Hepatocyte (in vitro differentiated cells): ENCODE measurements at places on chromosomes 13 and 19.

DNA sequence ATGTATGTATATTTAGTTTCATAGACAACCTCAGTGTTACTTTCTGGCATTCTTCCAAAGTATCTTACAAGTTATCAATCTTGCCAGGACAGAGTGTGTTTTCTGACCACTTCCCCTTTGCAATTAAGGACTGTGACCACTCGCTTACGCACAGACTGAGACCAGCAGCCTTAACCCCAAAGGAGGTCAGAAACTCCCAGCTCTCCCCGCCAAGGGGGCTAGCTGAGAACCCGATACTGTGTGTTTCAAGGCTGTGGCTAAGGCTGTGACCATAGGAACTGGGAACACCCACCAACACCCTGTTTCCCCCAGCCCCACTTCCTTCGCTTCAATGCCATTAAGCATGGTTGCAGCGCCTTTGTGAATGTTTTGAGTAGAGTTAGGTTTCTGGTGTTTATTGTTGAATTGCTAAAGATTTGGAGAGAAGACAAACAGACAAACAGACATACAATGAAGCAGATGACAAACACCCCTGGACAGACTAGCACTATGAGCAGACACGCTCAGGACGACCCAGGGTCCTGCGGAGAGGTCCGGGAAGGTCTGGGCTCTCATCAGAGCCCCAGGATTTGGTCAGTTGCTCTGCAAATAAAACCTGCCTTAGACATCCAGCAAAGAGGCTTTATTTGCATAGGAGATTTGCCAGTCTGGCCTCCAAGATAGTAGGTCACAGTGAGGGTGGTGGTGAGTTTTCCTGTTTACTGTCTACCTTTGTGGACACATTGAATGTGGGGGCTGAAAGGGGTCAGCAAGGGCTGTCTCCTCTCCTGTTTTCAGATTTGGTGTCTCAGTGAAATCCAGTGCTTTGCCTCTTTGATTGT, 25.0 kb upstream of the TNFSF11 start:
- no peak for DNase-seq
- H3K27me3 ChIP-seq: no peaks in the 10 kb centered on the region
- H3K36me3 ChIP-seq: no peaks in the 10 kb centered on the region
- peaks cover 13% of the 10 kb centered on the region for H3K4me1 ChIP-seq
- no peak overlapping the region for H3K27ac ChIP-seq

DNA sequence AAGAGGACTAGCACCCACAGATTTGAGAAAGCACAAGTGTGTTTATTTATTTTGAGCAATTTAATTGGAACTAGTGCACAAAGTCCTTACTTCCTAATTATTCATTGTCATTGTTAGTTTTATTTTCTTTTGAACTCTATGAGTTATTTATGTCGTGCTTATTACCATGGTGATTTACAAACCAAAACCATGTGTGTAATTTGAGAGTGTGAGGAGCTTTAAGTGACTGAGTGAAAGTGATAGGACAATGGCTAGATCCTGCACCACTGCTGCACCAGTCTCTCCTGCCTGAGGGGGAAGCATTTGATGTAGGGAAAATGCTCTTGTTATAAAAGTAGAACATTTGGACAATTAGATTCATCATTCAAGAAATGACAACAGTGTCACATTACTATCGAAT, 172.3 kb upstream of the KLF12 start:
- H3K4me3 ChIP-seq: no peak overlapping the region
- H3K36me3 ChIP-seq: no peaks in the 10 kb centered on the region
- no peak for DNase-seq
- H3K27me3 ChIP-seq: peaks cover 3% of the 10 kb centered on the region
- no peak overlapping the region for H3K27ac ChIP-seq

GRCh38 chr13:110326263-110326904, 19.3 kb downstream of the COL4A2 start:
- no peaks in the 10 kb centered on the region for H3K27me3 ChIP-seq
- no peak for DNase-seq
- no peak overlapping the region for H3K4me3 ChIP-seq
- no peaks in the 10 kb centered on the region for H3K36me3 ChIP-seq

GRCh38 chr13:75418997-75419396, 63.0 kb downstream of the TBC1D4 start:
- H3K4me3 ChIP-seq: no peak overlapping the region
- no peaks in the 10 kb centered on the region for H3K27me3 ChIP-seq
- no peaks in the 10 kb centered on the region for H3K36me3 ChIP-seq
- peaks cover 9% of the 10 kb centered on the region for H3K4me1 ChIP-seq
- H3K27ac ChIP-seq: no peak overlapping the region

DNA sequence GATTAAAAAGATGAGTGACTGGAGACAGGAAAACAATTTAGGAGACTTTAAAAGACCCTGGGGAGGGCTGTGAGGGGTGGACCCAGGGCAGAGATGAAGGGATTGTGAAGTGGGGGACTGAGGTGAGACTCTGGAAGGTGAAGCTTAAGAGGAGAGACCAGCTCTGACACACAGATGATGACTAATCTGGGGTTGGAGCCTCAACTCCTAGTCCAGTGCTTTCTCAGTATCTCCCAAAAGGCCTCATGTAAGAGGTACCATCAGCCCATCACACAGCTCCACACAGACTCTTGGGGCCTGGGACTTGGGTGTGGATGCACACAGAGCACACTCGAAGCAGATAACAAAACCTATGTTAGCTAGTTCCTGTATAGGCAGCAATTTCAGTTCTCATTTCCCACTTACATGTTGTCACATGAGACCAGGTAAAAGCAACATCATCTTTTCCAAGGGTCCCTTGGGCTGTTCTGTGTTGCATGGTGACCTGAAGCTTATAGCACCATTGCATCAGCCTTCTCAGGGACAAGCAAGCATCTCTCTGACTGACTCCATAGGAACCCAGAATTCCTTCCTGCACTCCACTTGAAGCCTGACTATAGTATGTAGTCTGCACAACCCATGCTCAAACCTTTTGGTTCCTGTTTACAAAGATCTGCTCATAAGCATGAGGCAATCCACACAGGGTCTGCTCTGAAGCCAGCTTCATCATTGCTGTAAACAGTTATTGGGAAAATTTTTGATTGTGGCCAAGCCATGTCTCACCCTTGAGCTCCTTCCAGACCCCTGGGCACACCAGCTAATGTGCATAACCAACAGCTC, 88.6 kb upstream of the MYCBP2 start:
- no peaks in the 10 kb centered on the region for H3K27me3 ChIP-seq
- no peaks in the 10 kb centered on the region for H3K4me1 ChIP-seq
- no peaks in the 10 kb centered on the region for H3K36me3 ChIP-seq
- H3K27ac ChIP-seq: no peak overlapping the region
- DNase-seq: no peak

- H3K4me3 ChIP-seq: no peak overlapping the region
- DNase-seq: no peak
Observed at GRCh38 chr19:35773020-35773806, 2.2 kb upstream of the ARHGAP33 start.

- H3K4me1 ChIP-seq: peaks cover 3% of the 10 kb centered on the region
- H3K27ac ChIP-seq: no peak overlapping the region
- no peak overlapping the region for H3K4me3 ChIP-seq
- DNase-seq: no peak
Observed at GRCh38 chr13:45374917-45375316, 33.9 kb upstream of the TPT1 start.

DNA sequence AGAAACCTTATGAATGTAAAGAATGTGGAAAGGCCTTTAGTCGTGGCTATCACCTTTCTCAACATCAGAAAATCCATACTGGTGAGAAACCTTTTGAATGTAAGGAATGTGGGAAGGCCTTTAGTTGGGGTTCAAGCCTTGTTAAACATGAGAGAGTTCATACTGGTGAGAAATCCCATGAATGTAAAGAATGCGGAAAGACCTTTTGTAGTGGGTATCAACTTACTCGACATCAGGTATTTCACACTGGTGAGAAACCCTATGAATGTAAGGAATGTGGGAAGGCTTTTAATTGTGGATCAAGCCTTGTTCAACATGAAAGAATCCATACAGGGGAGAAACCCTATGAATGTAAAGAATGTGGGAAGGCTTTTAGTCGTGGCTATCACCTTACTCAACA, 20.8 kb downstream of the ZNF283 start:
- no peaks in the 10 kb centered on the region for H3K36me3 ChIP-seq
- H3K27ac ChIP-seq: no peak overlapping the region
- no peak overlapping the region for H3K4me3 ChIP-seq
- H3K27me3 ChIP-seq: no peaks in the 10 kb centered on the region

- H3K27me3 ChIP-seq: no peaks in the 10 kb centered on the region
- H3K4me1 ChIP-seq: no peaks in the 10 kb centered on the region
- DNase-seq: no peak
- H3K4me3 ChIP-seq: no peak overlapping the region
- no peaks in the 10 kb centered on the region for H3K36me3 ChIP-seq
- H3K27ac ChIP-seq: no peak overlapping the region
Observed at GRCh38 chr13:98910501-98910951, 67.3 kb downstream of the DOCK9 start.

DNA sequence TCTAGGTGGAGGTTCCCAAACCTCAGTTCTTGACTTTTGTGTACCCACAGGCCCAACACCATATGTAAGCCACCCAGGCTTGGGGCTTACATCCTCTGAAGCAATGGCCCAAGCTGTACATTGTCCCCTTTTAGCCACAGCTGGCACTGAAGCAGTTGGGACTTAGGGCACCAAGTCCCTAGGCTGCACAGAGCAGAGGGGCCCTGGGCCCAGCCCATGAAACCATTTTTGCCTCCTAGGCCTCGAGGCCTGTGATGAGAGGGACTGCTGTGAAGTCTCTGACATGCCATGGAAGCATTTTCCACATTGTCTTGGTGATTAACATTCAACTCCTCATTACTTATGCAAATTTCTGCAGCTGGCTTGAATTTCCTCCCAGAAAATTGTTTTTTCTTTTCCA, 30.2 kb downstream of the ING1 start:
- H3K4me1 ChIP-seq: peaks cover 9% of the 10 kb centered on the region
- DNase-seq: no peak
- H3K27me3 ChIP-seq: no peaks in the 10 kb centered on the region
- H3K4me3 ChIP-seq: no peak overlapping the region

DNA sequence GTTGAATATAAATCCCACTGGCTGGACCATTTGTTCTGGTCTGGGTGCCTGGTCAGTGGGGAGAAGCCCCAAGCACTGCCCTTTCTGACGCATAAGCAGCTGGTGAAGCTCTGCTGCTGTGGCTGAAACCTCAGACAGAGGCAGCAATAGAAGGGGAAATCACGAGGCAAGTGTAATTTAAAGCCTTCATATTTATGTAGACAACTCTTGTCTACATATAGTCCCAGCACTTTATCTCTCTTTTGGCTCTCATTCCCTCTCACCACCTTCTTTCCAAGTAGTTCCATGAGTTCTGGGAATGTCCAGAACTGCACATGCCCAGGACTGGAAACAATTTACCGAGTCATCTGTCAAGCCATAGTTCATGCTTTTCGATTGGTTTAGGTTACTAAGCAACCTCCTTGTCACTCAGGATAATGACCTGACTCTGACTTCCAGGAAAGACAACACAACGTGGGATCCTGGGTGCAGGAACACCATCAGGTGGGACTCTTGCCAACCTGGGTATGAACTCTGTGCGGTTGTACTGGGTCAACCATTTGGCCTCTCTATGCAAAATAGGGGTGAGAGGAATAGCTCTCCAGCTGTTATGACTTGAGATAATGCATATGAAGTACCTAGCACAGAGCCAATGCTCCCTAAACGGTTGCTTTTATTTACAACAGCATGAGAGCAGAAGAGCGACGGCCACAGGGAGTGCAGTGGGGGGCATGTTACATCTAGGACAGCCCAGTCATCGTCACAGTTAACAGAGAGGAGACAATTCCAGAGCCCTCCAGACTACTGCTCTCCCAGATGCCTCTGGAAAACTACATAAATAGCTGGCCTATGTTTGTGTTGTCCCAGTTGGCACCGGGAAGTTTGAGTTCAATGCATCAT, 321.9 kb downstream of the FOXO1 start:
- no peaks in the 10 kb centered on the region for H3K36me3 ChIP-seq
- H3K4me1 ChIP-seq: peaks cover 21% of the 10 kb centered on the region
- H3K27me3 ChIP-seq: no peaks in the 10 kb centered on the region
- no peak for DNase-seq

DNA sequence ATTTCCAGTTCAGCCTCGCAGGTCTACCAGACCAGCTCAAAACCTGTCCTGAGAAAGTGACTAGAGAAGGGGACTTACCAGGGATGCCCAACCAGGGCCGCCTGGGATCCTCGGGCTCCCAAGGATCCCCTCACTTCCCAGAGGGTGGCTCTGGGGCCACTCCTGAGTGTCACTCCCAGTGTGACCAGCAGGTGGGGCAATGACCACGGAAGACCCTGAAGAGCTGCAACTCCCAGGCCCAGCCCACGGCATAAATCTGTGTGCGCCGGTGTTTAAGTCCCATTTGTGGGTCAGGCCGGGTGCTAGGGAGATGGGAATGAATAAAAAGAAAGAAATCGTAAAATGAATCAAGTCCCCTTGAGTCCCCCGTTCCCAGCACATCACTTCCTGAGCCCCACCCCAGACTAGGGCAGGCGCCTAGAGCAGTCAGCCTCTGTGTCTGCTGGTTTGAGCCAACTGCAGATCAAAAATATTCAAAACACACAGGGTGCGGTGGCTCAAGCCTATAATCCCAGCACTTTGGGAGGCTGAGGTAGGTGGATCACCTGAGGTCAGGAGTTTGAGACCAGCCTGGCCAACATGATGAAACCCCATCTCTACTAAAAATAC, 10.7 kb downstream of the PTGIR start:
- no peaks in the 10 kb centered on the region for H3K4me1 ChIP-seq
- no peaks in the 10 kb centered on the region for H3K36me3 ChIP-seq
- H3K27ac ChIP-seq: no peak overlapping the region

DNA sequence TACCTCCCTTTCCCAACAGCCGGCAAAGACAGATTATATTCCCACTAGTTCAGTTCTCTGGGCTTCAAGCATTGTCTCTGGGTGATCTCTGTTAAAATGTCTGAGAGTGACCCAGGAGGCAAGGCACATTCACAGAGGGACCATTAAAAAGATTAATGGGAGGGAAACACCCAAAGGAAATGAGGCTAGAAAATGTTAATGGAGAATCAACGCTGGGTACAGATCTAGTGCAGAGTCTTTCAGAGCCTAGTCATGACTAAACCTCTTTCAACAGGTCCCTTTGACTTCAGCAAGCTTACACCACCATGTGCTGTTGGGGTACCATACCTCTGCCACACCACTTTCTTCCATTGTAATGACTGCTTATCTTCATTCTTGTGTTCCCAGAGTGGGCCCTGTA, 358.6 kb downstream of the DCT start:
- peak overlapping the region; percentile 68 for H3K27ac ChIP-seq
- no peak for DNase-seq
- peaks cover 34% of the 10 kb centered on the region for H3K4me1 ChIP-seq
- H3K36me3 ChIP-seq: no peaks in the 10 kb centered on the region
- no peak overlapping the region for H3K4me3 ChIP-seq

GRCh38 chr19:46383171-46383815, 30.1 kb downstream of the CCDC8 start:
- H3K36me3 ChIP-seq: peaks cover 6% of the 10 kb centered on the region
- H3K27me3 ChIP-seq: no peaks in the 10 kb centered on the region
- H3K4me1 ChIP-seq: no peaks in the 10 kb centered on the region
